ENCODE measurements at places on chromosomes 11 and 22. TPM values are rescaled to one million over a fixed set of nuclear protein-coding genes. Genes with fewer than 3 reads are reported as not detected.

GRCh38 chr22:31439808-31440207, 40.4 kb downstream of the DRG1 start:
- no peak for DNase-seq

- DNase-seq, result no peak
These were observed 9.6 kb downstream of the CHST1 start for GRCh38 chr11:45655831-45656230.

- no peak for DNase-seq
These were observed 32.8 kb downstream of the CADM1 start for GRCh38 chr11:115471367-115471766.

GRCh38 chr11:14703731-14704130, 60.1 kb downstream of the PDE3B start:
- no peak for DNase-seq

Gene LAYN
- total RNA-seq, result 3.6 TPM

All from WTC11 (cell line).